ENCODE measurements at places on chromosomes 13 and 19. TPM values are rescaled to one million over a fixed set of nuclear protein-coding genes. Genes with fewer than 3 reads are reported as not detected.

- peak; percentile 22 for DNase-seq
Observed at GRCh38 chr19:38274739-38275138, 10.4 kb downstream of the SPINT2 start.

DNA sequence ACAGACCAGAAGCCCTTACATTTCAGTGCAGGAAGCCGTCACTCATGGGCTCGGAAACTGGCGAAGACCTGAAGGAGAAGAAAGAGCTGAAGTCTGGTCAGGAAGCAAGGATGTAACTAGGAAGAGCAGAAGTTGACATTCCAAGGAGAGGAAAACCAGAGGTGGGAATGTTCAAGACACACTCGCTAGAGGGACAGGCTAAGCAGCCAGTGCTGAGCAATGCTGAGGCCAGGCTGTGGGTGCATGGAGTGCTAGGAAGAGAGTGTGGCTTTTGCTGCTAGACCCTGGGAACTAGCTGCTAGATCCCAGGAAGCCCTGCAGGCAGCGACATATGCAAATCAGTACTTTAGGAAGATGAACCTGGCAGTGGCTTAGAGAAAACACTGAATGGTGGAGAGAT is 12.1 kb upstream of the URAD start:
- DNase-seq, result no peak

- no peak for DNase-seq
Observed at GRCh38 chr13:48492096-48492440, 40.8 kb downstream of the RCBTB2 start.

DNA sequence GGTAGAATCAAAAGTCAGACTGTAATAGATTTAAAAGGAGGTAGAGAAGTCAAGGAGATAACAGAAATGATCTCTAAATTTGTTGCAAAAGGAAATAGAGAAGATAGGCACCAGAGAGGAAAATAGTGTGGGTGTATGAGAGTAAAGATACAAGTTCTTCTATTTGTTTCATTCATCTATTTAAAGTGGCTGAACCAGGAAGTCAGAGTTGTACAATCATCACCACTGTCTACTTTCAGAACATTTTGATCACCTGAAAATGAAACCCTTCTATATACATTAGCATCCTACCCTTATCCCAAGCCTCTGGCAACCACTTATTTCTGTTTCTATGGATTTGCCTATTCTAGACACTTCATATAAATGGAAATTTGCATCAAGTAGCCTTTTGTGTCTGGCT is 36.7 kb downstream of the INTS6 start:
- DNase-seq, result no peak

- DNase-seq, result no peak
Observed at GRCh38 chr13:54301085-54301484, 1272.5 kb downstream of the OLFM4 start.

DNA sequence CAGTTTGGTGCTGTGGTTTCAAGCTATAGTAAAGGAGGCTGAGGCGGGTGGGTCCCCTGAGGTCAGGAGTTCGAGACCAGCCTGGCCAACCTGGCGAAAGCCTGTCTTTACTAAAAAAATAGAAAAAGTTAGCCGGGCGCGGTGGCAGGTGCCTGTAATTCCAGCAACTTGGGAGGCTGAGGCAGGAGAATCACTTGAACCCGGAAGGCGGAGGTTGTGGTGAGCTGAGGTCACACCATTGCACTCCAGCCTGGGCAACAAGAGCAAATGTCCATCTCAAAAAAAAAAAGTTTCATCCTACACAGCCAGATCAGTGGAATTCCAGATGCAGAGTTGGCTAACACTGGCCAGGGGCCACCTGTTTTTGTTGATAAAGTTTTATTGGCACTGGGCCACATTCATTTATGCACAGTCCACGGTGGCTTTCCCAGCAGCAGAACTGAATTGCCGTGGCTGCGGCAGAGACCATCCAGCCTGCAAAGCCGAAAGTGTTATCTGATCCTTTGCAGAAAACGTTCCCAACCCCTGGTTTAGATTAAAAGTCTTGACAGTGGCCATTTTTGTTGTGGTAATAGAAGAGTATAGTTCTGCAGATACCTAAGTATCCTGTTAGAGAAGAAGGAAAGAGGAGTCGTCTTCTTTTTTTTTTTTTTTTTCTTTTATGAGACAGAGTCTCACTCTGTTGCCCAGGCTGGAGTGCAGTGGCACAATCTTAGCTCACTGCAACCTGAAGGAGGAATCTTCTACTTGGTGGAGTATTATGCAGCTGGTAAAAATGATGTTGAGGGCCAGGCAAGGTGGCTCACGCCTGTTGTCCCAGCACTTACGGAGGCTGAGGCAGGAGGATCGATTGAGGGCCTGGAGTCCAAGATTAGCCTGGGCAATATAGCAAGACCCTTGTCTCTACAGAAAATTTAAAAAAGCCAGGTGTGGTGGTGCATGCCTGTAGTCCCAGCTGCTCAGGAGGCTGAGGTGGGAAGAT is 8.7 kb downstream of the NCLN start:
- no peak for DNase-seq

The GZMM gene
- not detected for total RNA-seq

Data from lung microvascular endothelial cell (primary cell).